ENCODE measurements at places on chromosomes 4 and X. TPM values are rescaled to one million over a fixed set of nuclear protein-coding genes. Genes with fewer than 3 reads are reported as not detected.

FAM47A gene
- polyA plus RNA-seq: not detected

DNA sequence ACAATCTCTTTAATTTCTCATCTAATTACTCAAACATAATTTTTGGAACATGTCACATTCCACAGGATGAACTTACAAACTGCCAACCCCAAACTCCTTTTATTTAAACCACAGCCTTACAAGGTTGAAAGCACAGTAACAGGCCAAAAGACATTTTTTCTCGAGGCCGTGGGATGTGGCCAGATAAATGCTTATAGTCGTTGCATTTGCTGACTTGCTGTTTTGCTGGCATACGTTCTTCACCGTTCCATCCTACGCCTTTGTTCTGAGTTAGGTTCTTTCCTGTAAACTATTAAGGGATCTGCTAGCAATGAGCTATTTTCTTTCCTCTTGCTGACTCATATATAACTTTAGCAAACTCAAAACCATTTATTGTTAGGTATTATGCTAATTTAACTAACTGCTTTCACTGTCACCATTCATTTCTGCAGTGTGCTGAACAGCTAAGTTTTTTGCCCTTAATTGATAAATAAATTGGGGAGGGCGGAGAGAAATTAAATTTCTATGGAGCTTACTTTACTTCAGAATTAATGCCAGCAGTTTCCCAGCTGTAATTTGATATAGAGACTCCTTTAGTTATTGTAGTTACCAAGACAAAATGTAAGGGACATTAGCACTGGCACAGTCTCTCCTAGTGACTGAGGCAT, 135.1 kb upstream of the PACRGL start:
- no peak for DNase-seq

TMEM271 gene
- 0.06 TPM for polyA plus RNA-seq

GRCh38 chr4:8355864-8356565, 84.5 kb downstream of the ACOX3 start:
- DNase-seq: peak; percentile 77

DNA sequence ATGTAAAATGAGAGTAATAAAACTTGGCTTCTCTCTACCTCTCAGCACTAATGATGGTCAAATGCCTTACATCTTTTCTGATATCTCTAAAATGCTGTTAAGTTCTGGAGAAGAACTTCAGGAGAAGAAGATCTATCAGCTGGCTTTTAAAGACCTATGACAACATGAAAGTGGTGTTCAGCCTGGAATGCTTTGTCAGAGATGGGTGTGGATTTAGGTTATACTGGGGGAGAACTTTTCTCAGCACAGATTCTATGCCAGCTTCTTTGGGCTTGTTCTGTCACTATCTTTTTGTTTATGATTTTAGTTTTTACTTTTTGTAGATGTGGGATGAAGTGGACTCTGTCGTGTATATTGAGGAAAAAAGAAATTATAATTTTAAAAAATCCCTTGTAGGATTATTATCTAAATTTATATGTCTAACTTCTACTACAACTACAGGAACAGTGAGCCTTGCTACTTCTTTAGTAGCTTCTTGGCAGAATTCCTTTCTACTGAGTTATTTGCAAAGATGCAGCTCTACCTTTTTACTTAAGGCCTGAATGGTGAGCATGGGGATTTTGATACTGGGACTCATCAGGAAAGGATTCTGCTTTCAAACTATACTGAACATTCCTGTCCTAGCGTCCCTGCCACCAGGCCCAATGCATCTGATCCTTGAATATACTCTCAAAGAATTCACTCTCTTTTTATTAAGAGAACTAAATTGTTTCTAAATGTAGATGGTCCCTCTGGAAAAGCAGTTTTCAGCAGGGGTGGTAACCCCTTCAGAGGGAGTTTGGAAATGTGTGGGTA, 19.6 kb downstream of the CYP2U1 start:
- no peak for DNase-seq

- DNase-seq: no peak
Observed at GRCh38 chr4:136909626-136910025, 622.7 kb downstream of the PCDH18 start.

GRCh38 chrX:35244796-35245508, 302.4 kb downstream of the FAM47B start:
- DNase-seq: no peak

All from sigmoid colon (tissue), 7 donors.